ENCODE measurements at places on chromosomes 13 and 19.
A peak's percentile ranks its signal among the peaks of the same experiment; 100 is the strongest.

DNA sequence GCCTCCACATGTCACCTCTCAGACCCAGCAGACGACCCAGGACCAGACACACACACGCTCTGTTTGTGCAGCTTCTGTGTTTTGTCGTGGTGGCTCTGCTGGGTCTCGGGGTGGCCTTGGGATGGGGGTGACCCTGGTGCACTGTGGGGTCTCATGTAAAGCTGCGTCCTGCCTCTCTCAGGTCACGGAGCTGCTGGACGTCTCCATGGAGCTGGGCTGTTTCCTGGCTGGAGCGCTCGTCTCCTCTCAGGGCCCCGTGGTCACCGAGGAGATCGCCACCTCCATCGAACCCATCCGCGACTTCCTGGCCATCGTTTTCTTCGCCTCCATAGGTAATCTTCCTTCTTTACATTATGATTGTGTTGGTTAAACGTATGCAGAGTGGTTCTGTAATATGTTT lies 45.4 kb upstream of the TFDP1 start:
- no peak overlapping the region for H3K4me3 ChIP-seq
- H3K27ac ChIP-seq, result no peak overlapping the region
- DNase-seq, result no peak
- H3K36me3 ChIP-seq, result peaks cover 5% of the 10 kb centered on the region

GRCh38 chr13:33865945-33866344 lies 48.0 kb downstream of the RFC3 start:
- DNase-seq, result no peak
- no peak overlapping the region for H3K4me3 ChIP-seq
- no peaks in the 10 kb centered on the region for H3K27me3 ChIP-seq
- H3K36me3 ChIP-seq, result no peaks in the 10 kb centered on the region
- no peaks in the 10 kb centered on the region for H3K4me1 ChIP-seq
- no peak overlapping the region for H3K27ac ChIP-seq

- no peaks in the 10 kb centered on the region for H3K27me3 ChIP-seq
- H3K27ac ChIP-seq, result no peak overlapping the region
- no peak overlapping the region for H3K4me3 ChIP-seq
- no peaks in the 10 kb centered on the region for H3K4me1 ChIP-seq
- DNase-seq, result no peak
- no peaks in the 10 kb centered on the region for H3K36me3 ChIP-seq
Observed at GRCh38 chr19:28196101-28196500, 1016.9 kb downstream of the UQCRFS1 start.

DNA sequence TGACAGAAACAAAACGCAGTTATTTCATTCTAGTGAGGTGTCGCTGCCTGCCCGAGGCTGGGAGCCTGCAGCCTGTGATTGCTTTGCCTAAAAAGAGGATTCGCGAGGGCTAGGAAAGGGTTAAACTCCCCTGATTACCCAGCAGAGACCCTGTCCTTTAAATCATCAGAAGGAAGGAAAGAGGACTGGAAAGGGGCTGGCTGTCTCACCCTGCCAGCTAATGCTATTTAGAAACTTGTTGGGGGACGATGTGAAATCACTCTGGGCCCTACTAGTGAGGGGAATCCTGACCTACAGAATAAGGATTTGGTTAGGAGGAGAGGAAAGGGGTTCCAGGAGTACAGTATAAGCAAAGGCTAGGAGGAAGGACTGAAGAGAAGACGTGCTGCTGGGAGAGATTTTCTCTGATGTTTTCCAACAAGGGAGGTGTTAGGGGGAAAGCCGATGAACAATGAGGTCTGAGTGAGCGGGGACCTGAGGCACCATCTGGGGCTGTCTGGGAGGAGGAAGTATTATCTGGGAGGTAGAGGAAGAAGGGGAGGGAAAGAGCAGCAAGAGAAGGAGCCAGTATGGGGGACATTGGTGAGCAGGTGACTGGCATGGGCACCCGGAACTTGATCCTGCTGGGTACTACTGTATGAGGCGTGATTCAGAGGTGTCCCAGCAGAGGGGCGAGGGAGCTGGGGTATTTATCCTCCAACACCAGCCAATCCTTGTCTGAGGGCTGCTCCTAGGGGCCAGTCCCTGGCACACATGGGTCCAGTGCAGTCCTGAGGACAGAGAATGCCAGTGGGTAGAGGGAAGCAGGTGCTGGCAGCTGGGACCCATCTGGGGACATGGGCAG lies 55.7 kb upstream of the PTPRS start:
- H3K27ac ChIP-seq, result no peak overlapping the region
- H3K4me1 ChIP-seq, result no peaks in the 10 kb centered on the region

DNA sequence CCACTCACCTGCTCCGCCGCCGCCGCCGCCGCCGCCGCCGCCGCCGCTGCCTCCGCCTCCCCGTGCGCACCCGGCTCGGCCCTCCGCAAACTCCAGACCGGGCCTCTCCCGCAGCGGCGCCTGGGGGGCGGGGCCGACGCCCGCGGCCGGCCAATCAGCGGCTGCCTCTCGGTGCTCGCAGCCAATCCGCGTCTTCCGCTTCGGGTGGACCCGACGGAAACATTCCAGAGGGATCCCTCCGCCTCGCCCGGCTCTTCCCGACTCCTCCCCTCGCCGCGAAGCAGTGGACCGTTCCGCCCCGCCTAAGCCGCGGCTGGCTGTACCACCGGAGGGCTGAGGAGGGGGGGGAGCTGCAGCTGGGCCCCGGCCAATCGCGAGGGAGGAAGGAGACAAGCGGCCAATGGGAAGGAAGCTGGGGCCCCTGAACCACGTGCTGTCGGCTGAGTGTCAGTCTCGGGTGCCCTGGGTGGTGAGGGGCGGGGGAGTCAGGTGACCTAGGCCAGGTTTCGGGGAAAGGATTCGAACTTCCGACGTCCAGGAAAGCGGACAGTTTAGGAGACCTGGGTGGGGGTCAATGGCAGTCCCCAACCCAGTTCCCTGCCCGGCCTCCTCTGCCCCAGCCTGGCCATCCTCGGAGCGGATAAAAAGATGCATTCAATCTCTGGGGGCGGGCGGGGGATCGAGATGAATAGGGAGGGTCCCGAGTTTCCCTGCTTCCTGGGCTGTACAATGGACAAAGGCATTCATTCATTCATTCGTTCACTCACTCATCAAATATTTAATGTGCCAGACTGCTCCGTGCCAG lies at the start of gene GIPC1:
Gene GIPC1, minus strand, starts transcription at position 99 of the 805 bp plus-strand sequence. CDS start 13,151 bp downstream, outside the sequence.
- no peaks in the 10 kb centered on the region for H3K27me3 ChIP-seq
- DNase-seq, result peak; percentile 86
- H3K4me3 ChIP-seq, result peak within 1 kb of the TSS; percentile 56
- peak within 1 kb of the TSS; percentile 63 for H3K27ac ChIP-seq

DNA sequence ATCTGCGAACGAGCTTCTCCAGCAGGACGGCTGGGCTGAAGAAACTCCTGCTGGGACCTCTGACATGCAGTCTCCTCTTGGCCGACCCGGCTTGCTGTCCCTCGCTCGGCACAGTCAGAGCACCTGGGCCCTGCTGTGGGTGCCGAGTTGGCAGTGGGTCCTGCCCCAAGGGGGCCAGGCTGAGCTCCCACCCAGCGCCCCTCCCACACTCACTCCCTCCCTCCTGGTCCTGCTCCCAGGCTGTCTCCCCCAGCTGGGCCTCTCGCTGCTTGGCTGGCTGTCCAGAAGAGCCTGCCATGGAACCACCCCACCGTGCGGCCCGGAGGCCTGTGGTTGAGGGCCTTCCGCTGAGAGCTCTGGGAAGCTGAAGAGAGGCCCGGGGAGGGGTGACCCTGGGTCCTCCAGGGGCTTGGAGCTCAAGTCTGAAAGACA lies 6.0 kb downstream of the AKT2 start:
- H3K4me1 ChIP-seq, result peaks cover 84% of the 10 kb centered on the region
- H3K27me3 ChIP-seq, result no peaks in the 10 kb centered on the region
- DNase-seq, result no peak
- H3K36me3 ChIP-seq, result no peaks in the 10 kb centered on the region
- no peak overlapping the region for H3K4me3 ChIP-seq

DNA sequence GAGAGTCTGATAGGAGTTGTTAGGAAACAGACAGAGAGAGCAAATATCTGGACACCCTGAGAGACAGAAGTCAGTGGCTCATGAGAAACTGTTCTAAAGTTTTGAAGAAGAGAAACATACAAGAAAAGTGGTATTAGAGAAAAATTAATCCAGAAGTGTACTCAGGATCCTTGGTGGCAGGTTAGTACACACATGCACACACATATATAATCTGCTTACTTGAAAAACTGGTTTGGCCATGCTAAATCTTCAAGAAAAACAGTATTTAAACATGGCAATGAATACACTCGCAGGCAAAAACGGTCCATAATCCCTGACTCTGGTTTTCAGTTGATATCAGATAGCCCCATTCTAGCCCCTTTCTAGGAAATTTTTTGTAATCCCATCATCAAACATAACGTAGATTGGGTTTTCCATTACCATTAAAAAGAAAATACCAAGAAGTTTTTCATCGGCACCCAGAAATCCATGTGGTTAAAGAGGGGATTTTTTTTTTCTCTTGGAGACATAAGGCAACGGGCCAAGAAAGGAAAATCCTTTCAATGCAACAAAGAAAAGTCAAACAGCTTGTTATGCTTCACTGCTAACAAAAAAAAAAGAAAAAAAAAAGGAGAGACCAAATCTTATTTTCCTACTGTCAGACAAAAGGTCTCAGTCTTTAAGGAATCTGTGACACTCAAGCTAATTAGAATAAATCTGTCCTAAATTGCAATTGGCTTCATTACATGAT lies 178.0 kb upstream of the MIR17HG start:
- no peak for DNase-seq
- no peaks in the 10 kb centered on the region for H3K4me1 ChIP-seq
- H3K4me3 ChIP-seq, result no peak overlapping the region
- H3K36me3 ChIP-seq, result no peaks in the 10 kb centered on the region
- H3K27me3 ChIP-seq, result no peaks in the 10 kb centered on the region

- H3K27me3 ChIP-seq, result peaks cover 8% of the 10 kb centered on the region
- H3K27ac ChIP-seq, result no peak overlapping the region
- no peak for DNase-seq
- no peak overlapping the region for H3K4me3 ChIP-seq
- H3K36me3 ChIP-seq, result no peaks in the 10 kb centered on the region
- H3K4me1 ChIP-seq, result peaks cover 9% of the 10 kb centered on the region
Observed at GRCh38 chr13:95642028-95642621, 2.4 kb downstream of the DZIP1 start.

- no peak overlapping the region for H3K27ac ChIP-seq
- H3K36me3 ChIP-seq, result no peaks in the 10 kb centered on the region
- no peaks in the 10 kb centered on the region for H3K27me3 ChIP-seq
Observed at GRCh38 chr13:100552755-100553154, 35.8 kb downstream of the GGACT start.

- DNase-seq, result no peak
- H3K4me3 ChIP-seq, result no peak overlapping the region
- no peaks in the 10 kb centered on the region for H3K36me3 ChIP-seq
- H3K27me3 ChIP-seq, result no peaks in the 10 kb centered on the region
- H3K27ac ChIP-seq, result no peak overlapping the region
Observed at GRCh38 chr13:83423381-83423780, 458.9 kb downstream of the SLITRK1 start.
